Muscle of arm (tissue), 14 donors: ENCODE measurements at places on chromosomes 5 and 9. TPM values are rescaled to one million over a fixed set of nuclear protein-coding genes. Genes with fewer than 3 reads are reported as not detected.

The PROP1 gene
- polyA plus RNA-seq = not detected

The SEMA4D gene
- 17.4 TPM for polyA plus RNA-seq

The ADAMTSL2 gene
- polyA plus RNA-seq = 4.4 TPM

The KIF3A gene
- 12.6 TPM for polyA plus RNA-seq

The CTXN3 gene
- polyA plus RNA-seq = 1.4 TPM

The RAD50 gene
- polyA plus RNA-seq = 21.5 TPM

The PIP5K1B gene
- polyA plus RNA-seq = 1.6 TPM

The ARSI gene
- polyA plus RNA-seq = 3.6 TPM

The ANKRD20A1 gene
- polyA plus RNA-seq = 1.1 TPM
